NCI-H1417 (cell line): ENCODE measurements at places on chromosomes 1 and 21.

GRCh38 chr1:228120857-228121489 lies 11.9 kb upstream of the MRPL55 start:
- DNase-seq, result no peak

GRCh38 chr1:35660581-35661473 lies 19.5 kb upstream of the PSMB2 start:
- DNase-seq, result no peak

DNA sequence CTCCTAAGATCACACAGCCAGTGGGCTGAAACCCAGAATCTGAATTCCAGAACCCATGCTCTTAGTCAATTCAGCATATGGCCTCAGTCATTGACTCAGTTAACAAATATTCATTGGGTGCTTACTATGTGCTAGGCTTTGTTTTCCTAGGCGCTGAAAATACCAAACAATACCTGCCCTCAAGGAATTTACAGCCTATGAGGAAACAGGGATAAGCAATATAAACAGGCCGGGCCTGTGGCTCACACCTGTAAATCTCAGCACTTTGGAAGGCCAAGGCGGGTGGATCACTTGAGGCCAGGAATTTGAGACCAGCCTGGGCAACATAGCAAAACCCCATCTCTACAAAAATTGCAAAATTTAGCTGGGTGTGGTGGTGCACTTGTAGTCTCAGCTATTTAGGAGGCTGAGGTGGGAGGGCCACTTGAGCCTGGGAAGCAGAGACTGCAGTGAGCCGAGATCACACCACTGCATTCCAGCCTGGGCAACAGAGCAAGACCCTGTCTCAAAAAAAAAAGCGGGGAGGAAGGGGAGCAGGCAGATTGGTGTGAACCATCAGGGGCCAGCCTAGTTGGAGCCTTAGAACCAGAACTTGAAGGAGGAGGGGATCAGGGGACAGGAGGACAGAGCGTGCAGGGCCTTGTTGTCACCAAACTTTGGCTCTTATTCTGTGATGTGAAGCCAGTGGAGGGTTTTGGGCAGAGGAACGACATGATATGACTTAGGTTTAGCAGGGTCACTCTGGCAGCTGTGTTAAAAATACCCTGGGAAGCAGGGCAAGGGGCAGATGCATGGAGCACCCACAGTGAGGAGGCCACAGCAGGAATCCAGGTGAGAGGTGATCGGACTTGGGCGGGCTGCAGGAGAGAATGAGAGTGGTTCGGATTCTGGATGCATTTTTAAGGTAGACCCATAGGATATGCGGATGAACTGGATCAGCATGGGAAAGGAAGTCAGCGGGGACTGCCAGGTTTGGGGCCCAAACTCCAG lies 5.8 kb downstream of the TINAGL1 start:
- no peak for DNase-seq

- DNase-seq, result no peak
These were observed 53.0 kb upstream of the CNN3 start for GRCh38 chr1:94979656-94980581.

DNA sequence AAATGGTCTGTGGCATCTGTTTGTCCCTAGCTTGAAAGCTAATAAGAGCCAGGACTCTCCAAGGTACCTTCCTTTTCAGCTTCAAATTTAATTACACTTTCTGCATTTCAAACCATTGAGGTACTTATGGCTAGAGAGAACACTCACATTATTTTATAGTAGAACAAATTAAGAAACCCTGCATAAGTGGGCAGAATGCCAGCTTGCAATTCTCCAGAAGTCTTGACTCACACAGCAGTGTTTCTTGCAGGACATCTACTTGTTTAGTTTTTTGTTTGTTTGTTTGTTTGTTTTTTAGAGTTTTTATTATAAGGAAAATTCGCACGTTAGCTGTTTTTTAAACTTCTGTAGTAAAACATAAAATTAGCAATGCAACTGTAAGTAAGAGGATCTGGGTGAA lies 397.2 kb downstream of the NEGR1 start:
- peak; percentile 58 for DNase-seq
